ENCODE measurements at places on chromosomes 1 and 21.

GRCh38 chr1:89312572-89312971, 39.9 kb upstream of the GBP5 start:
- DNase-seq: no peak

DNA sequence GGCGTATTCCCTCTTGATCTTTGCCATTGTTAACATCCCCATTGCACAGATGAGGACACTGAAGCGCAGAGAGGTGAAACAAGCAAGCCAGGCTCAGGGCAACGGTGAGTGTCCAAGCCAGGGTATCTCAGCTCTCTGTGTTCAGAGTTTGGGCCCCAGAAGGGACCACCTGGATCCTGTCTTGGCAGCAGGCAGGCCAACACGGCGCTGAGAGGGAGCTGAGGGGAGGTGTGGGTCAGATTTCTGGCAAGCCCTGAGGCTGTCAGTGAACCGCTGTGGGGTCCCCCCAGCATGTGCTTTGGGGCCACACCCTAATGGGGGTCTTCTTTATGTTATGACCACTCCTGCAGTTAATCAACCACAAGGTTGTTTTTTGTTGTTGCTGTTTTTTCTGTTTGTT, 23.1 kb downstream of the NEK2 start:
- no peak for DNase-seq

GRCh38 chr1:111399792-111400610, 27.5 kb downstream of the OVGP1 start:
- no peak for DNase-seq

DNA sequence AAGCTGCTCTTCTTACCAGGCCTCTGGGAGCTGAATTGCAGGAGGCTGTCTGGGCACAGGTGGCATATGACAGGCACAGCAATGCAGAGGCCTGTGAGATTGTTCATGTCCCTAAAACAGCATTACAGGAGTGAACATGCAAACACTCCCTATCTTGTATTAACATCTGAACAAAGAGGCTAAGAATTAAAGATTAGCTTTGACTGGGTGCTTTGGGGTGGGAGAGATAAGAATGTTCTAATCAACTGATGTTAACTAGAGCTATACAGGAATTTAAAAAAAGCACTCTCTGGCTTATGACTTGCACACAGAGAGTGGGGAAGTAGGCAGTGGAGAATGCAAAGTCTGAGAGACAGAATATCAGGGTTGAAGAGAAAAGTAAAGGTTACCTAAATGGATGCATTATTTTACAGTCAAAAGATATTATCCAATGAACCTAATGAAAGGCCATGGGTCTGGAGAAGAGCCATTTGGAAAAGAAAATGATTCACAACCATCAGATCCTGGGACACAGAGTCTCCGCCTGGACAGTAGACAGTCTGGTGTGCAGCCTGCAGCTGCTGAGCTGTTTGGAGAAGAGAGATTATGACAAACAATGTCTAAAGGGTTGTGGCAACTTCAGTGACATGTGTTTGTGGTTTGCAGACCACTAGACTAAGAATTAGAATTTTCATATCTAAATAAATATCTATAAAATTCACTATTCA, 20.2 kb downstream of the DPT start:
- no peak for DNase-seq

- DNase-seq: no peak
These were observed 138.6 kb upstream of the POGK start for GRCh38 chr1:166700696-166701095.

DNA sequence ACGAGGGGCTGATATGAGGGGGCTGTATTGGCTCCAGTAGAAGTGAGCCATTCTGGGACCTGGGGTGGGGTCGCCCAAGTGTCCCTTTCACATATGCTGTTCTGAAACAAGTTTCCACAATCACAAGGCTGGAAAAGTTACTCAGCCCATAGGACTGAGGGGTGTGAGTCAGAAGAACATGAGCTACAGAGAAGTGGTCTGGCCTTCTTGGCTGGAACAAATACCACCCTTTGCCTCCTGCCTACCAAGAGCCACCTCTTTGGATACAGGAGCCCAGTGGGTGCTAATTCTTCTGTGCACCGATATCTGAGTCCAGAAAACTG, 42.4 kb downstream of the MEF2D start:
- no peak for DNase-seq

DNA sequence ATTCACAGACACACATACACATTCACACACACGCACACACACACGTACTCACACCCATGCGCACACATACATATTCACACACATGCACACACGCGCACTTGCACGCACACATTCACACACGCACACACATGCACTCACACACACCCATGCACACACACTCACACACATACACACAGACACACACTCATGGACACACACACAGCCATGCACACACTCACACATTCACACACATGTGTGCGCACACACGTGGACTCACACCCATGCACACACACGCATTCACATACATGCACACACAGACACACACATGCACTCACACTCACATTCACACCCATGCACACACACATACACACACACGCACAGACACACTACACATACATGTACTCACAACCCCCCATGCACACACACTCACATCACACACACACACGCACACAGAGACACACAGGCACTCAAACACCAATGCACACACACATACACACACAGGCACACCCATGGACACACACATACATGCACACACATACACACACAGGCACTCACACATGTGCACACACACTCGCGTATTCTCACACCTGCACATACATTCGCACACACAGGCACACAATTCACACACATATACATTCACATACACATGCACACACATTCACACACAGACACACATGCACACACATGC, 589.1 kb downstream of the PTPRU start:
- DNase-seq: no peak

DNA sequence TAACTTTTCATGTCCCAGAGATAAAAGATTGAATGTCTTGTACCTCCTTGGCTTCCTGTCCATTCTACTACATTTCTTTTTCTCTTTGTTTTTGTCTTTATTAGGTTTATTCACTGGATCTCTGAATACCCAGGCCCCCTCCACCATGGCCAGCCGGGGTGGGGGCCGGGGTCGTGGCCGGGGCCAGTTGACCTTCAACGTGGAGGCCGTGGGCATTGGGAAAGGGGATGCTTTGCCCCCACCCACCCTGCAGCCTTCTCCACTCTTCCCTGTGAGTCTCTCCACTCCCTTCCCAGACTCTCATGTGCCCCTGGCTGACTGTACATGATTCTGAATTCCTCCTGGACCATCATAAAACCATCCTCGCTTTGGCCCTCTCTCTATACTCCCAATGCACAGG, 10.2 kb downstream of the POLR3GL start:
- no peak for DNase-seq

GRCh38 chr1:115545791-115546733, 95.7 kb upstream of the VANGL1 start:
- DNase-seq: no peak

DNA sequence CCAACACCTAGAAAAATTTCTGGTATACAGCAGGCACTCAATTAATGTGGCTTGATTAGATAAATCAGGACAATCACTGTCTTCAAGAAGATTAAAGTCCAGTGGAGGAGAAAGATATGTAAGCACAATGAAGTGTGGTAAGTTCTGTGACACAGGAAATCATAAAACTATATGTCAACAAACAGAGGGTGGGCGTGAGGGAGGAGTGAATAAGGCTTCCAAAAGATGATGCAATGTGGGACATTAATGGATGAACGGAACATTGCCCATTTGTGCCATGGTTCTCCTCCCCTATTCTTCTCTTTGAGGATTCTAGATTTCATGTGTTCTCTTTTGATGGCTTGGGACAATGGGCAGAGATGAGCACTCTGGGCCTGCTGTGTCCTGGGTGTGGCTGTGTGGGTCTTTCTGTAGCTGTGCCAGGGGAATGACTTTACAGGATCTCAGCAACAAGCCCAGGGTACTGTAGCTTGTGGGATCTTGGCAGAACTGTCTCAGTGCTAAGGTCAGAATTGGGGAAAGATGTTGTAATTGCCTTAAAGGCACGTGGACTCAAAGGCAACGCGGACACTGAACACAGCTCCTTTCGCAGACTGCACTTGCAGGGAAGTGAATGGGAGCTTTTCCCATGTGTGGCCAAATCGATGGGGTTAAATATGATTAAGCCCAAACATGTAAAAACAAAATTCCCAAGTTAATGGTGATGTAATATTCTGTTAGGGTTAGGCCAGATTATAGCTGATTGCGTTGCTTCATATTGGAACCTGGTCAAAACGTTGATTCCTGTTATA, 366.9 kb downstream of the TGFB2 start:
- no peak for DNase-seq

GRCh38 chr1:239387304-239388158, 1.2 kb downstream of the CHRM3 start:
- no peak for DNase-seq

All from stimulated activated CD8-positive, alpha-beta memory T cell treated with anti-CD3 and anti-CD28 coated beads, Interleukin-15, amount 100 ng/mL, for 4 hours (primary cell).